ENCODE measurements at places on chromosomes 13 and 19. TPM values are rescaled to one million over a fixed set of nuclear protein-coding genes. Genes with fewer than 3 reads are reported as not detected.

Gene SYT3
- total RNA-seq, result 0.13 TPM

Gene IGFL3
- not detected for total RNA-seq

Gene CYSLTR2
- total RNA-seq, result not detected

Gene TMEM255B
- 0.26 TPM for total RNA-seq

Gene CEACAM20
- not detected for total RNA-seq

Gene DIRAS1
- 0.66 TPM for total RNA-seq

Gene FXYD3
- not detected for total RNA-seq

Gene TJP3
- total RNA-seq, result not detected

Gene INAFM1
- total RNA-seq, result 1.5 TPM

Gene EFNB2
- total RNA-seq, result 8.2 TPM

Gene SHC2
- 0.13 TPM for total RNA-seq

Gene IZUMO4
- total RNA-seq, result 1.6 TPM

Gene NCAN
- total RNA-seq, result not detected

Gene SELENOV
- total RNA-seq, result not detected

Gene NALCN
- 13.6 TPM for total RNA-seq

Gene LATS2
- 11.5 TPM for total RNA-seq

Gene LRRC8E
- 5.5 TPM for total RNA-seq
